Right ventricle myocardium superior (tissue), 1 donor: ENCODE measurements at places on chromosomes 3 and 15. TPM values are rescaled to one million over a fixed set of nuclear protein-coding genes. Genes with fewer than 3 reads are reported as not detected.

DNA sequence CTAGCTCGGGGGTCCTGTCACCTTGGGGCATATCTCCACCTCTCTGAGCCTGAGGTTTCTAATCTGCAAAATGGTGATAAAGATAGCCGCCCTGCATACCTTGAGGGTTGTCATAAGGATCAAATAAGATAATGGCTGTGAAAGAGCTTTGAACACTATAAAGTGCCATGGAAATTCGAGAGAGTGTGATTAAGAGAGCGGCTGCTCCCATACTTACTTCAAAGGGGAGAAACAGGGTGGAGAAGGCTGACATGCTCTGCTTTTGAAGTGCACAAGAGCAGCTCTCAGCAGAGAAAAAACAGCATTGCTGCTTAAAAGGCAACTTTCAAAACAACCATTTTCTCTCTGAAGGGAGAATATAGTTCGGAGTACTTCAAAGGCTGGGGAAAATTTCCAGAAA is 529.2 kb downstream of the EPHB1 start:
- no peak for DNase-seq

GRCh38 chr15:99090011-99090699 is 14.7 kb upstream of the SYNM start:
- no peak for DNase-seq

DNA sequence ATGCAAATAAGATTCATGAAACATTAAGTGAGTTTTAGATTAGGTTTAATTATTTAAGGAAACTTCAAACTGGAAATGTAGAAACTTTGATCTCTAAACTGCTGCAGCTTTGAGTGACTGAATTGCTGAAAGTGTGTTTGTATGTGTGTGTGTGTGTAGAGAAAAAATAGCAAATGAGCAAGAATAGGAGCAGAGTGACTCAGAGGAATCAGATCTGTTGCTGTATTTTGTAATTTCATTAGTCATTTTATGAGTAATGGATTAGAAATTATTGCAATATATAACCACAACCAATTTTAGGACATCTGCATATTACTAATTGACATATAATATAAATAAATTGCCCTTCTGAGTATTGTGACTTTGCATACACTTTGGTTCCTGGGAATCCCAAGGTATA is 52.8 kb upstream of the SLC9A9 start:
- DNase-seq, result no peak

GRCh38 chr3:47747558-47747957 is 34.1 kb downstream of the SMARCC1 start:
- DNase-seq, result no peak

DNA sequence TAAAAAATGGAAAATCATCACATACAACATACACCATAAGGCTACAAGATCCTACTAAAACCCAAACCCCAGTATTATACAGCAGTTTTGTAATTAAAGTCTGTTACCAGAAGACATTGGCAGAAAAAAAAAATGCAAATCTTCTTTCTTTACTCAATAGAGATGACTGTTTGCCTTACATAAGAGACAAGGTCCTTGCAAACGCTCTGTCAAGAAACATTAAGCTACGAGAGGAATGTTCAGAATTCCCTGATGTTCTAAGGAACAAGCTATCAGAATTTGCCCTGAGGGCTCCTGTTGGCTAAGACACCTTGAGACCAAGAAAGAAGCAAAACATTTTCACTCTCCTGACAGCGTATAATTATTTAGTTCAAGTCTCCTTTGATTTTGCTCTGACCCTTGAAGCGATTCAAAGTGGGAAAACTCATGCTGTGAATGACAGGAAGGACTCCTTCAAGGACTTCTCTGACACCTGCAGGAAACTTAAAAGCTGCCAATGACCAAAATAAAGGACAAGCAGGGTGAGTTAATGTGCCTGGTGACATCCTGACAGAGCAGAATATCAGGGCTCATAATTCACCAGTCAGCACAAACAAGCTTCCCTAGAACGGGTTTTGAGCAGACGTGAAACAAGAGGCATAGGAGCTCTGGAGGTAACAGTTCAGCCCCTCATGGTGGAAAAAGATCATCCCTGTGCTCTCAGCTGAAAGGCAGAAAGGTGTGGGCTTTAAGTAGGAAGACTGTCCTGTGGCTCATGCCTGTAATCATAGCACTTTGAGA is 2.5 kb downstream of the SCAMP2 start:
- no peak for DNase-seq

- no peak for DNase-seq
Observed at GRCh38 chr3:177470197-177470941, 273.1 kb upstream of the TBL1XR1 start.

DNA sequence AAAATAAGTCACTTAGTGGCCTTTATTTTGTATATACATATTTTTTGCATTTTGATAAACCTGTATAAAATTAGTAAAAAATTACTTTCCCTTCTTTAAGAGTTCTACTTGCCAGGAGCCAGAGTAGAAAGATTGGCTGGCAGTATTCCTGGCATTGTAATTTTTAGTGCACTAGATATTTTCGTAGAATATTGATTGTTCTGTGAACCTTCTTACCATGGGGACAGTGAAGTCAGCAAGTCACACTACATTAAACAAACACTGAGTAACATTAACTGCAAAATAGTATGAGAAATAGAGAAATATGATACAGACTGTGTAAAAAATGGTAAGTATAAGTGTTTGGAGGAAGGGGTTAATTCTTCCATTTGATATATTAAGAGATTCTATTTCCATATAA is 26.0 kb downstream of the TCF12 start:
- no peak for DNase-seq

DNA sequence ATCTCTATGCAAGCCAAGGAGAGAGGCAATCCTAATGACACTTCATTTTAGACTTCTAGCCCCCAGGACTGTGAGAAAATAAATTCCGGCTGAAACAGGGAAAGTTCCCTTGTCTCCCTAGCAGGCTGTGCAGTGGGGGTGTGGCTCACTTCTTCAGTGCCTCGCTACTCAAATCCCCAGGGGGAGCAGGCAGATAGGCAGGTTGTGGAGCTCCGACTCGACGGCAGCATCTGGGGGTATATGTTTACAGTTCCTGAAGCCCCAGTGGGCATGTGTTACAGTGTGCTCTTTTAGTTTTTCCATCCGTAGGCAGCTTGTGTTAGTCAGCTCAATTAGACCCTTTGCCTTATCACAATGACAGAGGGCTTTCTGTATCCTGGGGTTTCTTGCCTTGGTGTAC is 836.5 kb downstream of the PDCD6IP start:
- peak; percentile 28 for DNase-seq

DNA sequence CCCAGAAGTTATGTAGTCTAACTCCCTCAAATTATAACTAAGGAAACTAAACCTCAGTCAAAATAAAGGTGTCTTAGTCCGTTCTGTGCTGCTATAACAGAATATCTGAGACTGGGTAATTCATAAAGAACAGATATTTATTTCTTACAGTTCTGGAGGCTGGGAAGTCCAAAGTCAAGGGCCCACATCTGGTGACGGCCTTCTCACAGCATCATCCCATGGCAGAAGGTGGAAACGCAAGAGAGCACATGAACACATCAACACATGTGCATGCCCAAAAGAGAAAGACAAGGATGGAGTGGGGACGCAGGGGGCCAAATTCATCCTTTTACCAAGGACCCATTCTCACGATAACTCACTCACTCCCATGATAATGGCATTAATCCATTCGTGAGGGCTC is 73.1 kb downstream of the PCOLCE2 start:
- DNase-seq, result no peak

GRCh38 chr15:80403712-80404056 is 498 bp upstream of the ARNT2 start:
- peak; percentile 41 for DNase-seq

DNA sequence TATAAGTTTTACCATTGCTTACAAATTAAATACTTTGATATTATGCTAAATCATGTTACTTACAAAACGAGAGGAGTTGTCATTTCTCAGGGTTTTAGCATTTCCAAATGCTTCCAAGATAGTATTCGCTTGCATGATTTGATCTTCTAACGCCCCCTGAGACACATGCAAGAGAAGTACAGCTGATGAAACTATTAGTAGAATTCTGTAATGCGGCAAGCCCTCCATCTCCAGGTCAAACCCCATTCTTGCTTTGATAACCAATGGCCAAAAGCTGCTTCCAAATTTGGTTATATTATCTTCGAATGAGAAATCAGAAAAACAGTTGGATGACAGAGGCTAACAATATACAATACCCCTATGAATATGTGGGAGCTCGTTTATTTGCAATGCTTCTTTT is 14.7 kb downstream of the MYH15 start:
- no peak for DNase-seq

GRCh38 chr15:41480396-41481140 is 13.1 kb upstream of the ITPKA start:
- DNase-seq, result no peak

GRCh38 chr15:40477642-40478327 is 7.0 kb downstream of the CHST14 start:
- DNase-seq, result no peak

Gene IGSF10
- total RNA-seq, result 2.6 TPM

Gene NCEH1
- 51.1 TPM for total RNA-seq

Gene CADM2
- total RNA-seq, result 1.2 TPM

Gene QTRT2
- 4.9 TPM for total RNA-seq

Gene GPR160
- total RNA-seq, result 0.54 TPM

Gene ISLR
- total RNA-seq, result 11.6 TPM

Gene SERINC4
- total RNA-seq, result 0.19 TPM

Gene CHDH
- 9.3 TPM for total RNA-seq

Gene LSAMP
- total RNA-seq, result 5.2 TPM

Gene TNFAIP8L3
- total RNA-seq, result 6.5 TPM
